ENCODE measurements at places on chromosomes 1 and 21. TPM values are rescaled to one million over a fixed set of nuclear protein-coding genes. Genes with fewer than 3 reads are reported as not detected.

The CENPL gene
- 9.9 TPM for polyA plus RNA-seq

The SH2D2A gene
- polyA plus RNA-seq: not detected

The EPHB2 gene
- 21.8 TPM for polyA plus RNA-seq

The GPATCH4 gene
- polyA plus RNA-seq: 23.6 TPM

The F5 gene
- polyA plus RNA-seq: not detected

The ETNK2 gene
- polyA plus RNA-seq: 4.0 TPM

The IL6R gene
- 14.5 TPM for polyA plus RNA-seq

DNA sequence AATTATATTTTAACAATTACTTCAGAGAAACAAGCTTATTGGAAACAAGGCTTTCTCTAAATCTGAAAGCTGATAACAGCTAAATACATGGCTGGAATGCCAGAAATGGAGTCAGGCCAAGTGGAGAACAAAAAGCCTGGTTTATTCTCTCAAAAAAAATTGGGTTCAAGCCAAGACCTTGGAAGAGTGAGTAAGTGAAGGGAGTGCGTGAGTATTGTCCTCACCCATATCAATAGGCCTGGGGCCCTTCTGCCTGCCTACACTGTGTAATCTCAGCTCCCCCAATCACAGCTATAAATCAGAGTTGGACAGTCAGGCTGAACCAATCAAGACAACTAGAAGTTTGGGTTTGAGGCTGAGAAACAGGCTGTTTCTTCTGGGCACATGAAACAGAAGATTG, 7.4 kb downstream of the KYAT3 start:
- peak overlapping the region; percentile 15 for H3K4me3 ChIP-seq
- peaks cover 5% of the 10 kb centered on the region for H3K4me1 ChIP-seq
- DNase-seq: peak; percentile 92
- no peaks in the 10 kb centered on the region for H3K36me3 ChIP-seq
- H3K27me3 ChIP-seq: no peaks in the 10 kb centered on the region

DNA sequence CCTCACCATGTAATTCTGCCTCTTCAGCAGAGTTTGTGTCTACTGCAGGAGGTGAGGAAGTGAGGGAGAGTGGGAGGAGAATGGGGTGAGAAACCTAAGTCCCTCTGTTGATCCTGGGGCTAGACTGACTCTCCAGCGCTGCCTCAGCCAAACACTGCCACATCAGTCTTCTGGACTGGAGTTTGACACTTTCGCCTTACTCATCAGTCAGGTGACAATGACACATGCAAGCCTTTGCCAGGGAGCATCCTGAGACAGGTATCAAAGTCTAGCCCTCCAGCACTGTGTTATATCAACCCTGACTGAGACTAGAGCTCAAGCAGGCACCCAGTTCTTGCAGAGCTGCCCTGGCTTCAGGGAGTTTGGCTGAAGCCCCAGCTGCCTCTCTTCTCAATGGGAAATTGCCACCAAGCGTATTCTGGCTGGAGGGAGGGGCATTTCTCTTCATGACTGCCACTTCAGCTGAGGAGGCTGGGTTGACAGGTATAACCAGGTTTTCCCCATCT, 33.3 kb upstream of the SUCO start:
- H3K27me3 ChIP-seq: peaks cover 7% of the 10 kb centered on the region
- H3K4me1 ChIP-seq: no peaks in the 10 kb centered on the region
- no peaks in the 10 kb centered on the region for H3K36me3 ChIP-seq
- no peak overlapping the region for H3K4me3 ChIP-seq

DNA sequence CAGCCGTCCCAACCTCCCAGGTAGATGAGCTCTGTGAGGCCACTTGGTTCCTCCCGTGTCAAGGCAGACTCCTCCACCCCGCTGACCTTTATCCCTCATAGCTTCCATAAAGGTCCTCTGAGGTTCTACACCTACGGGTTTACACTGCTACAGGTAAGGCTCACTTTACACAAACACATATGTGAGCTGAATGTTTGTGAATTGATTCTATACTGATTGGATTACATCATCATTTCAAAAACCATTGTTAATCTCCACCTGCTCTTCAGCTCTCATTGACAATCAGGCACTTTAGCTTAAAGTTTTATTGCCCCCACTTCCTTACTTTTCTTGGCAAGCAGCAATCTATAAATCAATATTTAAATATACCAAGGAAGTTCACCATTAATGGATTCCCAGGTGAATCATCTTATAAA, 12.8 kb upstream of the RGS16 start:
- no peaks in the 10 kb centered on the region for H3K36me3 ChIP-seq
- peaks cover 12% of the 10 kb centered on the region for H3K27me3 ChIP-seq
- H3K4me1 ChIP-seq: peaks cover 2% of the 10 kb centered on the region

DNA sequence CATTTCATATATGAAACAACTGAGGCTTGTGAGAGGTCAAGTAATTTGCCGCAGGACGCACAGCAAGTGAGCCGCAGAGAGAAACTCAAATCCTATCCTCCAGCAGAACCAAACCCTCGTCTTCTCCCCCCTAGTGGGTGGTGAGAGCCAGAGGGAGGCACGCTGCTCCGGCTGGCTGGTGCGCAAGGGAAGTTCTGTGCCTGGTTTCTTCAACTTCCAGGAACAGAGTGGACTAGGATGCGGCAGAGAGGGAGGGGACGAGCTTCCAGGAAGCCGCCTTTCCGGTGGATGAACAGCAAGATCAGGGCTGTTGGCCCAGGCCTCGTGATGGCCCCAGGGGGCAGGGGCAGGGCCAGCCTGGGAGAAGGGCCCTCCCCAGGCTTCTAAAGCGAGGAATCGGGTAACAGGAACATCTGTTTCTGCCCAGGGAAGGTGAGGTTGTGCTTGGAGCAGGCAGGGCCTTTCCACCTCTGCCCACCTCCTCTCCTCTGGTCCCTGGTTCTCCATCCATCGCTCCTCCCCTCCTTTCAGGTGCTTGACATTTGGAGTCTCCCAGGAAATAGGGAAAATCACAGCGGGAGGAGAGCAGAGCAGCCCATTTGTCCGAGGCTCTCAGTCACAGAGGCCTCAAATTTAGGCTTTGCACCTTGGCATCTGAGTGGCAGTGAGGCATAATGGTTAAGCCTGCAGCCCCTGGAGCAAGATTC, 16.8 kb upstream of the PDIK1L start:
- peaks cover 2% of the 10 kb centered on the region for H3K4me1 ChIP-seq
- H3K27ac ChIP-seq: no peak overlapping the region
- no peaks in the 10 kb centered on the region for H3K36me3 ChIP-seq
- no peak overlapping the region for H3K4me3 ChIP-seq
- peaks cover 14% of the 10 kb centered on the region for H3K27me3 ChIP-seq
- DNase-seq: peak; percentile 10

GRCh38 chr1:70382682-70383081, 28.2 kb upstream of the ANKRD13C start:
- no peaks in the 10 kb centered on the region for H3K36me3 ChIP-seq
- no peaks in the 10 kb centered on the region for H3K4me1 ChIP-seq
- H3K4me3 ChIP-seq: no peak overlapping the region
- no peaks in the 10 kb centered on the region for H3K27me3 ChIP-seq

GRCh38 chr1:33797849-33798248, 66.0 kb upstream of the HMGB4 start:
- no peaks in the 10 kb centered on the region for H3K4me1 ChIP-seq
- no peak for DNase-seq
- no peak overlapping the region for H3K4me3 ChIP-seq
- H3K36me3 ChIP-seq: no peaks in the 10 kb centered on the region
- H3K27me3 ChIP-seq: no peaks in the 10 kb centered on the region

DNA sequence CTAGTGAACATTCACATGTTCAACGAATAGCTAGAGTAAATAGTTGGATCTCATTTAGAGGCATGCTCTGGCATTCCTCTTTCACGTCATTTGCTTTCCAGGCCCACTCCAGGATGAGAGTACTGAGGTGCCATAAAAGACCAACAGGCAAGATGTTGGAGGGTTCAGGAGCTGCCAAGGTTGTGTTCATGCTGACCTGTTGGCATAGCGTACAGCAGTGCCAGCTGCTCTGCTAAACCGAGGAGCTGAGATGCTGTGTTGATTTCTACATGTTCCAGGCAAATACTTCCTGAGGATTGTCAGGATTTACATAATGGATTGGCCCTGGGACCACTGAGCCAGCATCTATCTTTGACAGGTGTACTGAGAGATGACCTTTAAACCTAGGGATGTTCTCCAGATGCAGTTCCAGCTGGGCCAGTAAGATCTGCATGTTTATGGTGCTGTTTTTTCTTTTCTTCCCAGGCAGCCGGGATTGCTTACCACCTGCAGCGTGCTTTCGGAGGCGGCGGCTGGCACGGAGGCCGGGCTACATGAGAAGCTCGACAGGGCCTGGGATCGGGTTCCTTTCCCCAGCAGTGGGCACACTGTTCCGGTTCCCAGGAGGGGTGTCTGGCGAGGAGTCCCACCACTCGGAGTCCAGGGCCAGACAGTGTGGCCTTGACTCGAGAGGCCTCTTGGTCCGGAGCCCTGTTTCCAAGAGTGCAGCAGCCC, 66.9 kb downstream of the DISC1 start:
- H3K27ac ChIP-seq: no peak overlapping the region
- no peaks in the 10 kb centered on the region for H3K36me3 ChIP-seq
- H3K27me3 ChIP-seq: no peaks in the 10 kb centered on the region

- H3K27ac ChIP-seq: peak overlapping the region; percentile 92
- DNase-seq: no peak
- peaks cover 13% of the 10 kb centered on the region for H3K4me1 ChIP-seq
- no peaks in the 10 kb centered on the region for H3K27me3 ChIP-seq
- peak overlapping the region; percentile 51 for H3K4me3 ChIP-seq
These were observed 165.4 kb downstream of the RUNX1 start for GRCh38 chr21:34883491-34884271.

DNA sequence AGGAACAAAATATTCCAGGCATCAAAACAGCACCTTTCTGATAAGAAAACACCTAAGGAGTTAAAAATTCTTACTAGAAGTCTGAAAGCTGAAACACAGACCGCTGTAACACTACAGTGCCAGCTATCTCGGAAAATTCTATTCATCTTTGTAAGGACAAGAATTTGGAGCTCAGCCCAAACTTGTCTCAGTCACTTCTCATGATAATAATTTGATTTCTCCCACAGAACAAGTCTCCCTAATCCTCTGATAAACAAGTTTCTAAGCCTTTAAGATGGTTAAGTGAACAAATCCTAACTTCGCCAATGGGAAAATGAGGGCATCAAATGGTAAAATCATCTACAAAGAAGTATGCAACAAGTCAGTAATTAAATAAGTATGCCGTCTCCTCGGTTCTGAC, 59.9 kb downstream of the SIPA1L2 start:
- no peaks in the 10 kb centered on the region for H3K27me3 ChIP-seq
- H3K4me1 ChIP-seq: no peaks in the 10 kb centered on the region
- no peak overlapping the region for H3K4me3 ChIP-seq
- H3K36me3 ChIP-seq: no peaks in the 10 kb centered on the region
- H3K27ac ChIP-seq: no peak overlapping the region
- peak; percentile 8 for DNase-seq

- no peak overlapping the region for H3K4me3 ChIP-seq
- H3K27ac ChIP-seq: no peak overlapping the region
- no peak for DNase-seq
- H3K4me1 ChIP-seq: no peaks in the 10 kb centered on the region
- H3K36me3 ChIP-seq: no peaks in the 10 kb centered on the region
These were observed 24.1 kb upstream of the RABGAP1L start for GRCh38 chr1:174135211-174135610.

DNA sequence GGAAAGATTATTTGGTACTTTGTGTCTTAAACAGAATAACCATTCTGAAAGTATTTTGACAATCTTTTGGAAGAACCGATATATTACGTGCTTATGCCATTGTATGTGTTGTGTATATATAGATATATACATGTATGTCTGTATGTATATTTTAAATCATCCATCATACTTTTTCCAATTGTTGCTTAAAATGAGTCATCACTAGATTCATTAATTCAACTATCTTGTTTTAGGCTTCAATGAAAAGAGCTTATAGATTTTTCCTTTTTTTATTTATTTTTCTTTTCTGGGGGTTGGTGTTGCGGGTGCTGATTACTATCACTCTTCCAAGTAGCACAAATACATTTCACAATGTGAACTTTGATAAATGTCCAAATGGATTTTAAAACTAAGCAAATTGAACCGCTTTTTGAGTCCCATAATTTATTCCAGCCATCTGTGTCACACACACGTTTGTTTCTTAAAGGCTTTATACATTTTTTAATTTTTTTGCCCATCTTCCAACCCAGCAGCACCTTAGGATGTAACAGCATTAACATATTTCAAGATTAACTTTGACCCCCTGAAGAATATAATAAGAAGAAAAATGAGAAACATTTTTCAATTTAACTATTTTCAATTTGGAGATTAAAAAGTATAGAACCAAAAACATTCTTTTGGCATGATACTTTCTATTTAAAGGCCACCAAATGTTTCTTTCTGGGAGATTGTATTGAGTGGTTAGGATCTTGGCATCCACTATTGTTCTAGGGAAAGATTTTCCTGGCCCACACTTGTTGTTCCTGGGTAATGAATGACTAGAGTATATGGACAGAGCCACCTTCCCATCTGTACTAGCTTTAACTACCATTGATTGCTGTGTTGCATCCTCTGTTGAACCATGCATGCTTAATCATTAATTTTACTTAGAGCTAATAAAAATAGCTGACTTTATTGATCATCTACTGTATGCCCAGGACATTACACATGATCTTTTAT, 9.3 kb upstream of the DPYD start:
- no peaks in the 10 kb centered on the region for H3K27me3 ChIP-seq
- H3K4me3 ChIP-seq: no peak overlapping the region

- no peak overlapping the region for H3K27ac ChIP-seq
- H3K4me3 ChIP-seq: no peak overlapping the region
- no peaks in the 10 kb centered on the region for H3K36me3 ChIP-seq
- DNase-seq: no peak
- H3K27me3 ChIP-seq: no peaks in the 10 kb centered on the region
- no peaks in the 10 kb centered on the region for H3K4me1 ChIP-seq
These were observed 5.1 kb upstream of the GBP5 start for GRCh38 chr1:89277725-89278124.

DNA sequence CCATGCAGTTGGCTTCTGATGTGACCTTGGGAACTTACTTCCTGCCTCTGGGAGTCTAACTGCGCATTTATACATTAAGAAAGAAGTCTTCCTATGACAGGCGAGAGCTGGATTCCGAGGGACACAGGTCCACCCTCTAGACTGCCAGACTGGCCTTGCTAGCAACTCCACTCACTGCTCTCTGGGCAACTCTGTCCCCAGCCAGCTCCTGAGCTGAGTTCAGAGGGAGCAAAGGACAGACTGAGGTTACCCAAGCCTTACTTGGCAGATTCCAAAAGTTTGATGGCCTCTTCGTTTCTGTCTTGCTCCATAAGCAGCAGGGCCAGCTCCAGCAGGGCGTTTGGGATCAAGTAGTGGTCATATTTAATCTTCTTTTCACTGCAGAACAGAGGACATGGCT, 41.8 kb downstream of the TTC39A start:
- no peak for DNase-seq
- H3K27ac ChIP-seq: no peak overlapping the region
- H3K4me3 ChIP-seq: no peak overlapping the region
- no peaks in the 10 kb centered on the region for H3K27me3 ChIP-seq
- no peaks in the 10 kb centered on the region for H3K4me1 ChIP-seq

GRCh38 chr1:24009406-24009805, 29.3 kb upstream of the SRSF10 start:
- no peaks in the 10 kb centered on the region for H3K36me3 ChIP-seq
- H3K4me3 ChIP-seq: no peak overlapping the region
- H3K27me3 ChIP-seq: no peaks in the 10 kb centered on the region
- DNase-seq: no peak
- H3K4me1 ChIP-seq: no peaks in the 10 kb centered on the region
